ENCODE measurements at places on chromosomes 12 and 14. TPM values are rescaled to one million over a fixed set of nuclear protein-coding genes. Genes with fewer than 3 reads are reported as not detected.

DNA sequence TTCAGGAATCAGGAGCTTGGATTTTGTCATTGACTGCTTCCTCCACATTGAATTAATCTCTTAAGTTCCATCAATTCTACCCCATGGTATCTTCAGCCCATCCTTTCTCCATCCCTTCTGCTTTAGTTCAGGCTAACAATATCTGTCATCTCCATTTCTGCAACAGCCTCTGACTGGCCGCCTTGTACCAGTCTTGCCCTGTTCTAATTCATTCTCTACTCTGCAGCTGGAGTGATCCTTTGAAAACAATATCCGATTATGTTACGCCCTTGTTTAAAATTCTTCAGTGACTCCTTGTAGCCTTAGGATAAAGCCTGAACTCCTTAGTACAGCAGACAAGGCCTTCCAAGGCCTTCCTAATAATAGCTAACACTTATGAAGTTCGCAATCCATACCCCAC, 170.2 kb downstream of the ETV6 start:
- H3K4me3 ChIP-seq: no peak overlapping the region
- no peaks in the 10 kb centered on the region for H3K27me3 ChIP-seq
- DNase-seq: no peak
- H3K36me3 ChIP-seq: peaks cover 10% of the 10 kb centered on the region
- H3K27ac ChIP-seq: no peak overlapping the region
- H3K4me1 ChIP-seq: peaks cover 30% of the 10 kb centered on the region

GRCh38 chr14:35352274-35353233, 52.0 kb downstream of the NFKBIA start:
- no peak for DNase-seq
- H3K36me3 ChIP-seq: no peaks in the 10 kb centered on the region
- no peaks in the 10 kb centered on the region for H3K27me3 ChIP-seq
- H3K27ac ChIP-seq: no peak overlapping the region

GRCh38 chr12:129423041-129423580, 480.7 kb downstream of the TMEM132D start:
- H3K27ac ChIP-seq: no peak overlapping the region
- H3K27me3 ChIP-seq: no peaks in the 10 kb centered on the region
- no peak for DNase-seq
- no peaks in the 10 kb centered on the region for H3K4me1 ChIP-seq
- H3K36me3 ChIP-seq: no peaks in the 10 kb centered on the region

DNA sequence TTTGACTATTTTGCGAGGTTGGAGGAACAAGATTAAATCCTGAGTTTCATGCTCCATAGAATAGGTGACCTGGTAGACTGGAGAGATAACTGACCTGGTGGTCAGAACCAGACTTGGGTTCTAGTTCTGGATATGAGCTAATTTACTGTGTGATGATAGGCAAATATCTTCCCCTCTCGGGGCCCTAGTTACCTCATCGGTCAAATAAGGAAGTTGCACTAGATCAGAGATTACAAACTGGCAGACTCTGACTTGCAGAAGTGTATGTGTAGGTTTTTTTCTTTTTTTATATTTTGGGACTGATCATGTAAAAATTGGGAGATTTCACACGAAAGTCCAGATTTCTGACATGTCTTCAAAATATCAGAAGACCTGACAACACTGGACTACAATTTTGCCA, 37.0 kb downstream of the RPH3A start:
- H3K27ac ChIP-seq: no peak overlapping the region
- H3K36me3 ChIP-seq: no peaks in the 10 kb centered on the region
- no peak overlapping the region for H3K4me3 ChIP-seq
- peaks cover 5% of the 10 kb centered on the region for H3K27me3 ChIP-seq

- H3K36me3 ChIP-seq: no peaks in the 10 kb centered on the region
- no peaks in the 10 kb centered on the region for H3K4me1 ChIP-seq
- no peak overlapping the region for H3K27ac ChIP-seq
These were observed 8.5 kb upstream of the RFLNA start for GRCh38 chr12:124286414-124286813.

DNA sequence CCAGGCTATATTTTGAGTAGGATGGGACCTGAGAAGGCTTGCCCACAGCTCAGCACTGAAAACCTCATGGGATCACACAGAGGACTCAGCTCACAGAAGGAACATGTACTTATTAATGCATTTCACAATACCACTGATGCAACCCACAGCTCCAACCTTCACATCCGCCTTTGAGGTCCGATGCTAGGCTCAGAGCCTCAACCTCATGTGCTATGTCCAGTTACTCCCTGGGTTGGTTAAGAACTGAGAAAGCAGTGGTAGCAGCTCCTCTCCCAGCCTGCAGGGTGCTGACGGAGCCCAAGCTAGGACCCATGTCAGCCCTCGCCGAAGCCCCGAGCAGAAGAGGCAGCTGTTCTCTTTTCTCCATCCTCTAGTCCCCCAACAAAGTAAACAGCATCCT, 52.9 kb downstream of the SPTB start:
- peaks cover 3% of the 10 kb centered on the region for H3K27me3 ChIP-seq
- no peak for DNase-seq
- H3K4me1 ChIP-seq: peaks cover 7% of the 10 kb centered on the region
- no peaks in the 10 kb centered on the region for H3K36me3 ChIP-seq
- no peak overlapping the region for H3K4me3 ChIP-seq
- no peak overlapping the region for H3K27ac ChIP-seq

DNA sequence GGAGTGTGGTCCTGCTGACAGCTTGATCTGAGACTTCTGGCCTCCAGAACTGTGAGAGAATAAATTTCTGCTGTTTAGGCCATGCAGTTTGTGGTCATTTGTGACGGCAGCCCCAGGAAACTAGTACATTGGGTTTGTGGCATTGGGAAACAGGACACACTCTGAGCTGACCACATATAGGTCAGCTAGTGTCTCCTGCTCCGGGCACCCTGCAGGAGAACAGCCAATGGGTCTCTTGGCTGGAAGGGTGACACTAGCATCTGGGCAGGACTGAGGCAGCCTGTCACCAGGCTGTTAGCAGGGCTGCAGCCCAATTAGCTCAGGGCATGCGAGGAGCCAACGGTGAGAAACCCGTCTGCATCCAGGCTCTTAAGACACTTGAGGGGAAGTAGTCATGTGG, 83.2 kb downstream of the PITPNM2 start:
- H3K27me3 ChIP-seq: no peaks in the 10 kb centered on the region
- H3K4me1 ChIP-seq: peaks cover 36% of the 10 kb centered on the region
- DNase-seq: no peak
- H3K27ac ChIP-seq: no peak overlapping the region
- no peaks in the 10 kb centered on the region for H3K36me3 ChIP-seq
- no peak overlapping the region for H3K4me3 ChIP-seq

DNA sequence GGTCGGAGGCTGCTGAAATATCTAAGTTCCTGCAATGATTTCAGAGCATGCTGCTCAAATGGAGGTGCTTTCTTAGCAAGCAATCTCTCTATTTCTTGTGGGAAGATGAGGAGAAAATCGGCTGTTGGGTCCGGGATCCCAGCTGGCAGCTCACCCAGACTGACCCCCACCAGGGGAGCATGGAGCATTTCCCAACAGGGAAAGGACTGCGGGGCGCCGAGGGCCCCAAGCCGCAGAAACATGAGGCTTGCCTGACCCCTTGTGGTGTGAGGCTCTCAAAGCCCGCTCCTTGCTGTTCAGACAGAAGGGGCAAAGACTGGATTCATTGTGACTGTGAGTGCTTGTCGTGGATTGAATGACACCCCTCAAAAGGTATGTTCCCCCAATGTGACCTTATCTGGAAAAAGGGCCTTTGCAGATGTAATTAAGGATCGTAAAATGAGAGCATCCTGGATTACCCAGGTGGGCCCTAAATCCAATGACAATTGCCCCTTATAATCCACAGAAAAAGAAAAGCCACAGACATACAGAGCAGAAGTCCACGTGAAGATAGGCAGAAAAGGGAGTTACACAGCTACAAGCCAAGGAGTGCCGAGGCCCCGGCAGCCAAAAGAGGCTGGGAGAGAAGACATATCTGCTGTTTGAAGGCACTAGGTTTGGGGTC, 116.3 kb upstream of the VASH1 start:
- no peak overlapping the region for H3K27ac ChIP-seq
- H3K4me1 ChIP-seq: no peaks in the 10 kb centered on the region
- H3K36me3 ChIP-seq: no peaks in the 10 kb centered on the region
- DNase-seq: no peak

DNA sequence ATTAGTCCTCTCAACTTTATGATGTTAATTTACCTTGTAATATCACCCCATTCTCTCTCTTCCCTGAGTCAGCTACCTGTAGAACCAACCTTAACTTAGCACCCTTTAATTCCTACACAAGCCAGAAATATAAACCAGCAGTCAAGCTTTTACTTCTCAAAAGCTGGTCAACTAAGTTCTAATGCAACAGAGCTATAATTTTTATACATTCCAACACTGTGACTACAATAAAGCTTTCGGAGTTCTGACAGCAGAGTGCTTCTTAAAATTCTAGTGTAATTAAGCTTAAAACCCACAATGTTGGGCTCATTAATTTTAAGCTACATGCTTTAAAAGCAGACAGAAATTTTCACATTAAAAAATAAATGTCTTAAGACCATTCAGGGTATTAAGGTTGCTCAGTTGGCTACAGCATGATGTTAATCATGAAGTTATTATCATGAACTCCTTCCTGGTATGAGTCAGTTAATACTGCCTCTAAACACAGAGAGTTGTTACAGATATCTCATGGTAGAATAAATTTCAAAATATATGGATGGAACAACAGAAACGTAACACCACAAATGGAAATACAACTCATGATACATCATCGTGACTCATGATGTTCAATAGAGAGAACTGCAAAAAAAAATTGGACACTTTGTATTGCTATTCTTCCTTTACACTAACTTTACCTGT, 126.7 kb downstream of the EPS8 start:
- no peaks in the 10 kb centered on the region for H3K4me1 ChIP-seq
- no peak overlapping the region for H3K4me3 ChIP-seq
- no peak for DNase-seq
- no peak overlapping the region for H3K27ac ChIP-seq

- no peaks in the 10 kb centered on the region for H3K36me3 ChIP-seq
- H3K4me1 ChIP-seq: no peaks in the 10 kb centered on the region
- H3K4me3 ChIP-seq: no peak overlapping the region
- H3K27me3 ChIP-seq: no peaks in the 10 kb centered on the region
- DNase-seq: no peak
These were observed 83.8 kb downstream of the SLC25A21 start for GRCh38 chr14:37088356-37089215.

GRCh38 chr12:57592551-57593165, 1.7 kb downstream of the PIP4K2C start:
- peaks cover 14% of the 10 kb centered on the region for H3K4me1 ChIP-seq
- H3K36me3 ChIP-seq: peaks cover 32% of the 10 kb centered on the region
- H3K27ac ChIP-seq: no peak overlapping the region
- H3K4me3 ChIP-seq: no peak overlapping the region
- DNase-seq: no peak

DNA sequence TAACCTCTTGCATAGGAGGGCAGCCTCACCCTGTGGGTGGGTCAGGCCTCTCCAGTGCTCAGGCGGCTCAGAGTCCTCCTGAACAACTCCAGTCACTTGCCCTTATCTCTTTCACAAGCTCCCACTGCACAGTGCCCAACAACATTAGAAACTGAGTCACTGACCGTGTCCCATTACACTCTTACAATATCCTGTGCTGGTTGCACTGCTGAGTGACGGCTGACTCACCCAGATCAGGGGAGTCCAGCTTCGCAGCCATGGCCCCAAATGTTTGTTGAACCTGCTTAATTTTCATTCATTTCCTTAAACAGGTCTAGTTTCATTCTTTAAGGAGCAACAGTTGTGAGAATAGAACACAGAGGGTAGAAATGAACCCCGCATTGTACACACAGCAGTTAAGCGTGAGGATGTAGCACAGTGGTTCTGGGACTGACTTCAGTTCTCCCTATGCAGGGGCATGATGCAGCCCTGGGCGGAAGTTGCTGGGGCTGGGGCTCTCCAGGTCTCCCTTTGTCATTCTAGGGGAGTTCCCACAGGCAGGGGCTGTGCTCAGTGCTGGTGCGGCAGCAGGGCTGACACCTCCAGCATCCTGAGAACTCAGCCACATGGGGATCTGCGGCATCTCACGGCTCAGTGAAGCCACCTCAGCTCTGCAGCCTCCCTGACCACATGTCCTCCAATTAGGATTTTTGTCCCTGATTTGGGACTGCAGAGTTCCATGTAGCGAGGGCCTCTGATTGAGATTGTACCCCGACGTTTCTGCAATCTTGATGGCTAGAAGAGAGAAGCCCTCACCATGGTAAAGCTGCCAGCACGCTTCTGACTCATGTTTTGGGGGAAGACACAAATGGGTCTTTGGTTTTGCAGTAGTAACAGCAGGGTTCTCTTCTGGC, 16.1 kb downstream of the GPR68 start:
- peak overlapping the region; percentile 22 for H3K27ac ChIP-seq
- DNase-seq: peak; percentile 71
- no peaks in the 10 kb centered on the region for H3K27me3 ChIP-seq
- no peaks in the 10 kb centered on the region for H3K36me3 ChIP-seq
- peaks cover 70% of the 10 kb centered on the region for H3K4me1 ChIP-seq

- DNase-seq: no peak
- H3K4me3 ChIP-seq: no peak overlapping the region
- no peaks in the 10 kb centered on the region for H3K4me1 ChIP-seq
- H3K36me3 ChIP-seq: no peaks in the 10 kb centered on the region
These were observed 210.3 kb downstream of the NUAK1 start for GRCh38 chr12:105928436-105928835.

- H3K4me3 ChIP-seq: no peak overlapping the region
- no peaks in the 10 kb centered on the region for H3K27me3 ChIP-seq
- no peak overlapping the region for H3K27ac ChIP-seq
- H3K4me1 ChIP-seq: no peaks in the 10 kb centered on the region
These were observed 636.4 kb downstream of the SLC6A15 start for GRCh38 chr12:84276215-84276614.

GRCh38 chr12:120534703-120535655, 823 bp downstream of the RNF10 start:
- peak overlapping the region; percentile 69 for H3K4me3 ChIP-seq
- peaks cover 7% of the 10 kb centered on the region for H3K36me3 ChIP-seq
- H3K4me1 ChIP-seq: peaks cover 44% of the 10 kb centered on the region
- peak overlapping the region; percentile 94 for H3K27ac ChIP-seq
- DNase-seq: peak; percentile 77

- peaks cover 5% of the 10 kb centered on the region for H3K4me1 ChIP-seq
- H3K27me3 ChIP-seq: peaks cover 39% of the 10 kb centered on the region
- no peak for DNase-seq
- no peak overlapping the region for H3K27ac ChIP-seq
- no peak overlapping the region for H3K4me3 ChIP-seq
These were observed 1.0 kb downstream of the PGF start for GRCh38 chr14:74954232-74954946.

GALNT9 gene
- 0.71 TPM for total RNA-seq

DACT1 gene
- total RNA-seq: 2.7 TPM

CCDC184 gene
- total RNA-seq: 0.66 TPM

ZNF385A gene
- total RNA-seq: 5.3 TPM

PPP1R1A gene
- total RNA-seq: not detected

TAS2R43 gene
- total RNA-seq: 4.8 TPM

HOXC12 gene
- total RNA-seq: not detected

All from B cell (primary cell).